ENCODE measurements at places on chromosomes 1 and 21.

DNA sequence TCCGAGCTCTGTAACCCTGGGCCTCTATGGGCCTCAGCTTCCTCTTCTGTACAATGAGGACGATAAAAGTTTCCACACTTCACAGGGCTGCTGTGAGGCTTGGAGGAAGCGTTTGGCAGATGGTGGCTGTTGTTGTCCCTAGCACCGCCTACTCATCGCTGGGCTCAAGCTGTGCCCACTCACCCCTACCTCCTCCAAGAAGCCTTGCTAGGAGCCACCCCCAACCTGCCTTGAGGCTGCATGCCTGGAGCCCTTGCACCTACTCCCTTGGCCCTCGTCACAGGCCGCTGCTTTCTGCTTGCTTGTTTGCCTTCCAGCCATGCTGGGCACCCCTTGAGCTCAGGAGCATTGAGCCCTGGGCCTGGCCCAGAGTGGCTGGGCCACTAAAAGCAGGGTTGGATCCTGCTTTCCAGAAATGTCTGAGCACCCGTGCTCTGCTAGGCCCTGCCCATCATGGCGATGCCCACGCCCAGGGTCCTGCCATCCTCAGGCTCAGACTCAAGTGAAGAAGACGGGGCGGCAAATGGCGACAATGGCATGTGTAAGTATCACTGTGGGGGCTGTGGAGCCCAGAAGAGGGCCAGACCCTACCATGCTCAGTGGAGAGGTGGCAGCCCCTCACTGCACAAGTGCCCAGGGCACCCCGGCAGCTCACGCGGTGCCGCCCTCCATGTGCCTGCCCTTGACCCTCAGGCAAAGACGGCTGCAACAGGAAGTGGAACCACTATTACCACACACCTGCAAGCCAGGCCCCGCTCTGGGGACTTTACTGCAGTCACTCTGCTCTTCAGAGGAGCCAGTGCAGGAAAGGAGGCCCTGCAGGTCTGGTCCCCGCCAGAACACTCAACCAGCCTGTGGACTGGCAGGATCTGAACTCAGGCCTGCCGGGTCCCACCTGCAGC, 9.5 kb downstream of the SH3BGRL3 start:
- DNase-seq = peak; percentile 12

DNA sequence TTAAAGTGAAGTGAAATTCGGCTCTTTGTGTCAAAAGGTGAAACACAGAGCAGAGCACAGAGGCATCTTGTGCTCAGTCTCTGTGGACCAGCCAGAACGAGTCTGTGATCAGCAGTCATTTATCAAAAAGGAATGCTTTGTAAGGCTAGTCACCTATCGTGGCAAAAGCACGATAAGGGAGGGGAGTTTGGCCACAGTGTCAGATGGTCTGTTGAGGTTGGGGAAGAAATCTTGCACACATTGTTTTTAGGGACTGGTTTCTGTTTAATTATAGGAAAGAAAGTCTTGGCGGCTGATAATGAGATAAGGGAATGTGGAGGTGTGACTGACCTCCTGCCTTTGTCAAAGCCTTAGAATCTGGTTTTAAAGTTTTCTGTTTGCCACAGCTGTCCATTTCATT, 58.2 kb upstream of the KIAA1614 start:
- DNase-seq = no peak

DNA sequence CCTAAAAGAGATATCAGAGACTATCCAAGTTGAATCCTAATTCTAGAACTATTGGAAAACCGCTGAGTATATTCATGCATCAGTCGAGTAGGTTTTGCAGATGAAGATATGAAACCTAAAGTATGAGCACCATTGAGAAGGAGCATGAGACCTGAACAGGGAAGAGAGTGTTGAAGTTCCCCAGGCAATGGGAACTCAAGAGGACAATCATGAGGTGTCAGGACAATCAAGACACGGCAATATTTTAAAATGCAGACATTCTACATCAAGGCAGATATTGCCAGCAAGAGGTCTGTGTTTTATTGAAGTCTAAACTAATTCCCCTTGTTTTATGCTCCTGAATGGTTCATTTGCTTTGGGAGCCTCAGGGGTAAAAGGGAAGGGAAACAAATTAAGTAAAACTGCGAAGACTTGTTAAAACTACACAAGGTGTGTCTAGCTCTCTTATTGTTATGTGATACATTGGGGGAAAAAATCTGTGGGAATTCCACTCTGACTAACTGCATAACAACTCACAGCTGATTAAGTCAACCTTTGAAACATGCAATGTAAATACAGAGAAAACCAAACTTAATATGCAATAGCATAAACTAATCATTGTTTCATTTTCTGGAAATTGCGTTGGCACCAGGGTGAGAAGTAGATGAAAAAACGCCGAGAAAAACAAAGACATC, 347.9 kb upstream of the ADGRL2 start:
- DNase-seq = no peak

DNA sequence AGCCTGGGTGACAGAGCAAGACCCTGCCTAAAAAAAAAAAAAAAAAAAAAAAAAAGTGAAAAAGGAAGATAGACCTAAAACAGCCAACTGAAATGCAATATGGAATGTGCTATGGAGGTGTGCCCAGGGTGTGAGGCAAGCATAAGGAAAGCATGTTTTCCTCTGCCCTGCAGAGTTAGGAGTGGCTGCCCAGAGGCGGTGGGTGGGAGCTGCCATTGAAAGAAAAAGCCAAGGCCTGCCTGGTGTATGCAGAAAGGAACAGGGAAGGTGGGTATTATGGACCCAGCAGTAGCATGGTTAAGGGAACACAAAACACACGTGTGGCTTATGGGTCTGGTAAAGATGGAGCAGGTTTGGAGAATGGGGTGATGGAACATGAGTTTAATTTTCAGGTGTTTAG, 8.9 kb downstream of the CD244 start:
- DNase-seq = no peak

GRCh38 chr1:165235777-165236291, 120.7 kb downstream of the LMX1A start:
- DNase-seq = no peak

DNA sequence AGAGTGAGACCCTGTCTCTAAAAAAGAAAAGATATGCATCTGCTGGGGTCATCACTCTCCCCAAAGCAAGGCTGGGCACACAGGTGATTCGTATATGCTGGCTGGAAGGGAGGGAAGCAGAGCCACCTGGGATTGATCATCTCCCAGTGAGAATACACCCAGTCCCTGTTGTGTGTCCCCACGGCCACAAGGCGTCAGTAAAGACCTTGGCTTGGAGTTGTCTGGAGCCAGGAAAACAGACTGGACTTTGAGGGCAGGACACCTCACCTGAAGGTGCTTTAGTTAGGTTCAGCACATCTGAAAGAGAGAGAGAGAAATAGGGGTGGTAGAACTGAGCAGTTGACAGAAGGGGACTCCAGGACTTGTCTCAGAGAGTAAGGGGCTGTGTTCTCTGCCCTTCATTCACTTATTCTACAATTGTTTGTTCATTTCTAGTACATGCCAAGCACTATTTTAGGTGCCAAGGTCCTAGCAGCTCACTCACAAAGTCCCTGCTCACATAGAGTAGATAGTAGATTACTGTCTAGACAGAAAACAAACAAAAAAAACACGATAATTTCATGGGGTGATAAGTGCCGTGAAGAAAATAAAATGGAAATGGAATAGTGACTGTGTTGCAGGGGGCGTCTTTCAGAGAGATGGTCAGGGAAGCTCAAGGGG, 13.5 kb downstream of the CITED4 start:
- DNase-seq = no peak

- DNase-seq = no peak
Measured at GRCh38 chr1:108503062-108503733, 53.1 kb downstream of the NBPF6 start.

DNA sequence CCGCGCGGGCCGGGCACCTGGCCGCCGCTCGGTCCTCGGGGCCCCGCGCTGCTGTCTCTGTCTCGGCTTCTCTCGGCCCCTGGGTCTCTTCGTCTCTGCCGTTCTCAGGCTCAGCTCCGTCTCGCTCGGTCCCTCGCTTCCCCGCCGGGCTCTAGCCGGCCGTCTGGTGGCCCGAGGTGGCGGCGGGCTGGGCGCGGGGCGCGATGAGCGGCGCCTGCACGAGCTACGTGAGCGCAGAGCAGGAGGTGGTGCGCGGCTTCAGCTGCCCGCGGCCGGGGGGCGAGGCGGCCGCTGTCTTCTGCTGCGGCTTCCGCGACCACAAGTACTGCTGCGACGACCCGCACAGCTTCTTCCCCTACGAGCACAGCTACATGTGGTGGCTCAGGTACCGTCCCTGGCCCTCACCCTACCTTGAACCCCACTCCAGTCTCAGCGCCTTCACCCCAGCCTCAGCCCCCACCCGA, 355 bp downstream of the SHISAL2A start:
- peak; percentile 26 for DNase-seq

- no peak for DNase-seq
Measured at GRCh38 chr1:186009039-186009737, 275.0 kb downstream of the HMCN1 start.

- no peak for DNase-seq
Measured at GRCh38 chr1:172442404-172442803, 1.5 kb downstream of the PIGC start.

- DNase-seq = no peak
Measured at GRCh38 chr1:153288634-153289275, 24.0 kb downstream of the PGLYRP3 start.

DNA sequence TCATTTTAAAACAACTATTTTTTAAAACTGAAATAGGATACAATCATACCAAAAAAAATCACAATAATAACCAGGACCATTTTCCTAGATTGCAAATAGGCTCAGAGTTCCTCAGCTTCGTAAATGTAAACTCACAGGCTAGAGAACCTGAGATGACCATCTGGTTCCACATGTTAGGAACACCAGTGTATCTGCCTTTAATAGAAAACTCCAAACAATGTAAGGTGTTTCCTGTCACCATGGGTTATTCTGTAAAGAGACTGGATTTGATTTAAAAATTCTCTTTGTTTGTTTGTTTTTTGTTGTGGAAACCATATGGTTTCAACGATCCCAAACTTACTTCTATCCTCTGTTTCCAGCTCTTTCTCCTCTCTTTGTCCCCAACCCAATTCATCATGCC, 197.5 kb downstream of the ZZZ3 start:
- no peak for DNase-seq

- DNase-seq = no peak
Measured at GRCh38 chr1:2132222-2133038, 62.1 kb downstream of the FAAP20 start.

- DNase-seq = no peak
Measured at GRCh38 chr1:207754974-207755700, 3.3 kb downstream of the CD46 start.

- DNase-seq = no peak
Measured at GRCh38 chr21:45586289-45586858, 44.1 kb upstream of the SLC19A1 start.

DNA sequence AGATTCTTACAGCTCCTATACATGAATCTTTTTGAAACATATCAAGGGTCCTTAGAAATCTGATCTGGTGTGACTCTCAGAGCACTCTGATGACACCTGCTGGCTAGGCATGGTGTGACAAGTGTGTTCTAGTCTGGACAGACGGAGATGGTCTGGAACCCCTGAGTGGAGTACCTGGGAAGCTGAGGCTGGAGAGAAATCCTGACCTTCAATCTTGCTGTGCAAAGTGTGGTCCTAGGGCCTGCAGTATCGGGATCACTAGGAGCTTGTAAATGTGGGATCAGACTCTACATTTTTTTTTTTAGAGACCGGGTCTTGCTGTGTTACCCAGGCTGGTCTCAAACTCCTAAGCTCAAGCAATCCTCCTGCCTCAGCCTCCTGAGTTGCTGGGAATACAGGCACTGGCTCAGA, 78.6 kb upstream of the SOD1 start:
- peak; percentile 85 for DNase-seq

- DNase-seq = no peak
Measured at GRCh38 chr1:202127061-202127460, 4.3 kb downstream of the GPR37L1 start.

- peak; percentile 51 for DNase-seq
Measured at GRCh38 chr21:30839304-30839703, 9.7 kb upstream of the KRTAP7-1 start.

DNA sequence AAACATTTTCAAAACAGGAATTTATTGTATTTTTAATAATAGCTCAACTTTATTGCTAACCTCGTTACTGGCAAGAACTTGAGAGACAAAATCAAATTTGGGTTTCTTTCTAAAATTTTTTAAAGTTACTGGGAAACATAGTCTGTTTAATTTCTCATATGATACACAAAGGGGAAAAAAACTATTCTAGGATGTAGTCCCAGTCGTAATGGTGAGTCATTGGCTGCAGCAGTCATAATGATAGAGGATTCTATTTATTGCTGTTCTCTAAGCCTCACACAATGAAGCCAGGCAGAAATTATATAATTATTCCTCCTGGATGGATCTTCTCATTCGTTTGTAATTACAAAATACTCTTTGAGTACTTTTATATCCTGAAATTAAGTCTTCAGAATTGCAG, 326.5 kb upstream of the SGIP1 start:
- no peak for DNase-seq

DNA sequence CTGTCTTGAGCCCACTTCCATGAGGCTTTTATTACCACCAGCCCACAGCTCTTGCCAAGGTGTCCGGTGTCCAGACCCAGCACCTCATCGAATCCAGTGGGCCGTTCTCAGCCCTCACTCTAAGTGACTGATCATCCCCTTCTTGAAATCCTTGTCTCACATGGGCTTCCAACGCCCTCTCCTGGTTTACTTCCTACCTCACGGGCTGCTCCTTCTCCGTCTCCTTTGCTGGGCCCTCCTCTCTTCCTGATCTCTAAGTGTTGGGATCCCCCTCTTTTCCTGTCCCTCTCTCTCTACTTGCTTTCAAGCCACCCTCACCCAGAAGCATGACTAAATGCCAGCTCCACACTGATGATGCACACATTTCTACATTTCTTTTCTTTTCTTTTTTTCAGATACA, 9.0 kb upstream of the RHBG start:
- DNase-seq = no peak

- no peak for DNase-seq
Measured at GRCh38 chr1:205532026-205532898, 27.8 kb downstream of the CDK18 start.

GRCh38 chr21:31173881-31174555, 135.7 kb upstream of the KRTAP19-8 start:
- peak; percentile 65 for DNase-seq

DNA sequence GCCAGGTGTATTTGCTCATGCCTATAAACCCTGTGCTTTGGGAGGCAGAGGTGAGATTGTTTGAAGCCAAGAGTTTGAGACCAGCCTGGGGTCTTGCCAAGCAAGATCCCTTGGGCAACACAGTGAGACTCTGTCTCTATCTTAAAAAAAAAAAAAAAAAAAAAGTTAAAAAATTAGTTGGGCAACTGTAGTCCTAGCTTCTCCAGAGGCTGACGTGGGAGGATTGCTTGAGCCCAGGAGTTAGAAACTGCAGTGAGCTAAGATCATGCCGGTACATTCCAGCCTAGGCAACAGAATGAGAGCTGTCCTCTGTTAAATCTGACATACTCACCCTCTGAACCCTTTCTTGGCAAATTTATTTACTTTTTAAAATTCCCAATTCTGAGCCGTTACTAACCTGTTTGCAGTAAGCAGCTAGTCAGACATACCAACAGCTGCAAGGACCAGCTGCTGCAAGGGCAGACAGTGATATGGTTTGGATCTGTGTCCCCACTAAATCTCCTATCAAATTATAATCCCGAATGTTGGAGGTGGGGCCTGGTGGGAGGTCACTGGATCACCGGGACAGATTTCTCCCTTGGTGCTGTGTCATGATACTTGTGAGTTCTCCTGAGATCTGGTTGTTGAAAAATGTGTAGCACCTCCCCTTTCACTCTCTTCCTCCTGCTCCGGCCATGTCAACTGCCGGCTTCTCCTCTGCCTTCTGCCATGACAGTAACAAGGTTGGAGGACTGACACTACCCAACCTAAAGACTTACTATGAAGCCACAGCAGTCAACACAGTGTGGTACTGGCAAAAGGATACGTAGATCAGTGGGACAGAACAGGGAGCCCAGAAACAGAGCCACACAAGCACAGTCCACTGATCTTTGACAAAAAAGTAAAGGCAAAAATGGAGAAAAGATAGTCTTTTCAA, 10.6 kb downstream of the PARP1 start:
- DNase-seq = no peak
